Stimulated activated CD8-positive, alpha-beta memory T cell treated with anti-CD3 and anti-CD28 coated beads, Interleukin-7, amount 100 ng/mL, for 48 hours (primary cell): ENCODE measurements at places on chromosomes 7 and 10.

- no peak for DNase-seq
These were observed 58.5 kb downstream of the PHYHIPL start for GRCh38 chr10:59234816-59235429.

GRCh38 chr10:43155221-43155620 is 17.0 kb downstream of the CSGALNACT2 start:
- no peak for DNase-seq

DNA sequence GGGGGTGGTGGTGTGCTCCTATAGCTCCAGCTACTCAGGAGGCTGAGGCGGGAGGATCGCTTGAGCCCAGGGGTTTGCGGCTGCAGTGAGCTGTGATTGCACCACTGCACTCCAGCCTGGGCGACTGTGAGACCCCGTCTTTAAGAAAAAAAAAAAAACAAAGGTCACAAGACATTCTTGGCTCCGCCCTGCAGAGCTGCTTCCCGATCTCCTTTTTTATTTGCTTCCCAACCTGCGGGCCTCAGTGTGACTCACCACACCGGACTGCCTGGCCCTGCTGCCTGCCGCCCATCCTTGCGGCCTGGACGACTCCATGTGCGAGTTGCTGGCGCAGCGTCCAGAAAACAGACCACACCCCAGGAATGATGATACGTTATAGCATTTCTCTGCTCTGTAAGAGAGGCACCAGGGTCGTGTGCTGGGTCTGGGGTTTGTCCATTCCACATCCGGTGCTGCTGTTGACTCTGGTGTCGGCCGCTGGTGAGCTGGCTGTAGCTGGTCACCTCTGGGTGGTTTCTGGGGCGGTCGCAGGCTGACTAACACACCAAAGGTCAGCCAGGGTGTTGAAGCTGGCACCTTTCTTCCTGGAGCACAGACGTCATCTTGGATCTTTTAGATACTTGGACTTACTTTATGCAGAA is 123.6 kb downstream of the TCF7L2 start:
- no peak for DNase-seq

DNA sequence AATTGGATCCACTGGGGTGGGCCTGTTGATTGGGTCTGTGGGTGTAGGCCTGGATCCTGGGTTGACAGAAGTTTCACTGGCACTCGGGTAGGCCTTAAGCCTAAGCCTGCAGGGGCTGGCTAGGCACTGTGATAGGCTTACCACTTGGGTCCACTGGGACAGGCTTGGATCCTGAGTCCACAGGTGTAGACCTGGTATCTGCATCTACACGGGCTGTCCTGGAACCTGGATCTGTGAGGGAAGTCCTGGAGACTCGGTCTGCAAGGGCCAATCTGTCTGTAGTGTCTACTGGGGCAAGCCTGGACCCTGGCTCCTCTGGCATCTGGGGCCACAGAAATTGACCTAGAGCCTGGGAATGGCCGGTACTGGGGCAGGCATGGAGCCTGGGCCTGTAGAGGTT is 219.0 kb upstream of the NRG3 start:
- DNase-seq, result no peak

DNA sequence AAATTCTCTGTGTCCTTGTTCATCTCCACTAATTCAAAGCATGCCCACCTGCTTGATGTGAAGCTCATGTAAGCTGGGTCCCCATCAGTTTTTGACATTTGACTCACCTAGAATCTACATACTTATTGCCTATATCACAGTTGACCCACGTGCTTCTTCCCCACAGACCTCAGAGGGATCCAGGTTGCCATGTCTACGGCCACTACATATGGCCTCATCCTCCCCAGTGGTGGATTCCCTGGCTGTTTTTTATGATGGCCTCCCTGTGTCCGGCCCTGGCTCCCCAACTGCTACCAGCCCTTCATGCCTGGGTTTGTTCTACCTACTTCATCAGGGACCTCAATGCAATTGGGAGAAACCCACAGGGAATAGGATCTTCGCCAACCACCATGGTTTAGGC is 187.4 kb upstream of the GDF10 start:
- no peak for DNase-seq

DNA sequence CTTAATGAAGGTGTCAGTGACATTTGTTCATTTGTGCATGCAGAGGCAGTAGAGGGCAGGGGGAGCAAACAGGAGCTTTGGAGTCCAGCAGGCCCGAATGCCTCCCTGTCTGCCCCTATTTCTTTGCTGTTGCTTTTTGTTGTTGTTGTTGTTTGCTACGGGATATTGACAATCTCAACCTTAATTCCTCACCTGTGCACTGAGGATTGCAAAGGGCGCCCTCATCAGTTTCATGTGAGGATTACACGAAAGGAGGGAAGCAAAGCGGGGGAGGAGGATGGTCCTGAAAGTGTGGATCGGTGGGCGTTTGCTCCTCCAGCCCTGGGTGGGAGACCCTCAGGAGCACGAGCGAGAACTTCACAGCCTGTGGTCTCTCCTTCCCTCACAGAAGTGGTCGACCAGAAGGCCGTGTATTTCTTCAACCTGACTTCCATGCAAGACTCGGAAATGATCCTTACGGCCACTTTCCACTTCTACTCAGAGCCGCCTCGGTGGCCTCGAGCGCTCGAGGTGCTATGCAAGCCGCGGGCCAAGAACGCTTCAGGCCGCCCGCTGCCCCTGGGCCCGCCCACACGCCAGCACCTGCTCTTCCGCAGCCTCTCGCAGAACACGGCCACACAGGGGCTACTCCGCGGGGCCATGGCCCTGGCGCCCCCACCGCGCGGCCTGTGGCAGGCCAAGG is 9.6 kb downstream of the GDF10 start:
- no peak for DNase-seq

- DNase-seq, result no peak
These were observed 97.6 kb downstream of the CCNY start for GRCh38 chr10:35433851-35434426.

- no peak for DNase-seq
These were observed 621.2 kb downstream of the REEP3 start for GRCh38 chr10:64142395-64142794.

- DNase-seq, result no peak
These were observed 29.4 kb downstream of the CTBP2 start for GRCh38 chr10:125130916-125131315.
